ENCODE measurements at places on chromosomes 3 and 15. TPM values are rescaled to one million over a fixed set of nuclear protein-coding genes. Genes with fewer than 3 reads are reported as not detected.

DNA sequence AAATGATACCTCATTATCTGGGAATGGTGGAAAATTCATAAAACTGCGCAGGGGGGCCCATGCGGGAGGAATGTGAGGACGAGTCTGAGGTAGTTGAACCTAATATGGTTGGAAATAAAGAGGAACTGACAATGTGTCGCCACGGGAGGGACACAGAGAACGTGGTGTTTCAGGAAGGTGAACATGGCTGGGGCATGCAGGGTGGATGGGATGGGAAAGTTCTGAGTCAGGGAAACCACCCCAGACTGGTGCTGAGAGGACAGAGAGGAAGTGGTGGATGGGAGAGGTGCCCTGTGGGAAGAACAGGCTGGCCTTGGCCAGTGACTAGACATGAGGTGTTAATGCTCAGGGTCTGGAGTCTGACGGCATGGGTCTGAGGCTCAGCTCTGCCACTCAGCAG, 137.1 kb upstream of the WNT5A start:
- no peak for DNase-seq

DNA sequence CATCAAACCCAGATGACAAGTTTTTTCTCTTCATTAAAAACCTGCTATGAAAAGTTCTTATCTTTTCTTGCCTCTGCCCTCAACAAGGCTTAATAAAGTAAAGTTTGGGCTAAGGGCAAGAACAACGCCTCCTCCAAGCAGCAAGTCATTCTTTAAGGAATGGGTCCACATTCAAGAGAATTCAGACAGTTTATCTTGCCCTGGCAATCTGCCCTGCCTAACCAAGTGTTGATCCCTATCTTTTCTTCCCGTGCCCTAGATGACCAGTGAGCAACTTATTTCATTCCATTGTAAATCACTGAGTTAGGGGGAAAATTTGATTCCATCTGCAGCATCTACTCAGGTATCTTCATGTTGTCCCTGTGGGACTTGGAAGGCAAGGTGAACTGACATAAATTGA, 370.3 kb upstream of the DPPA4 start:
- no peak for DNase-seq

GRCh38 chr3:113166719-113167492, 44.5 kb upstream of the BOC start:
- DNase-seq, result no peak

RTP1 gene
- total RNA-seq, result not detected

GRCh38 chr15:28891588-28891987, 5.8 kb downstream of the APBA2 start:
- DNase-seq, result no peak

DNA sequence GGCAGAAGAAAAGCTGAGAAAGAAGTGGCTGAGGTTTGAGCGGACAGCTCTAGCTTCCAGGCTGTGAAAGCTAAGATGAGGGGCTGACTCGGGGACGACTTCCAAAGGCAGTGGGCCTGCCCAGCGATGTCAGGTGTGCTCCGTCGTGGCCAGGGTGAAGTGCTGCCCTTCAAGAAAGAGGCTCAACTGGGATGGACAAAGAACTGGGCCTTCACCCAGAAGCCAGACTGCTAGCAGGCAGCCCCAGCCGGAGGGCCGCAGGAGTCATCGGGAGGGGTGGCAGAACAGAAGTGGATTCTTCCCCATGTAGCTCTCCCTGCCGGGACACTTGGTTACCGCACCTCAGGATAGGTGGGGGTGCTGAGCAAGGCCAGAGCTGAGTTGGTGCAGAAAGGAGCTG, 13.1 kb upstream of the SEC13 start:
- no peak for DNase-seq

DNA sequence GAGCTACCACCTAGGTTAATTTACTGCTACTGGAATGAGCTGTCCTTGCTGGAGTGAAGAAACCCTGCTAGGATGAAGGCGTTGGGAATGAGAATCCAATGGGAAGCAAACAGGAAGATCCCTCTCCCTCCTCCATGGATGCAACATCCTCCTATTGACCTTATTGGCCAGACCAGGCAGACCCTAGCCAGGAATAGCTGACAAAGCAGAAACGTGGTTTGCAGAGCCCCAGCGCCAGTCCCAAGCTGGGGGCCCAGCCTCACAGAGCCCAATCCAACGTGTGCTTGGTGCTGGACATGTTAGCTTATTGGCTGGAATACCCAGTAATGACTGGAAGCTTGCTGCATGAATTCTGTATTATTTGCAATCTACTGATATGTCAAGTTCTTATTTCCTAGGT, 273.1 kb downstream of the LRTM1 start:
- no peak for DNase-seq

GRCh38 chr15:39857132-39857531, 62.9 kb downstream of the GPR176 start:
- DNase-seq, result no peak
